ENCODE measurements at places on chromosomes 6 and 20.

DNA sequence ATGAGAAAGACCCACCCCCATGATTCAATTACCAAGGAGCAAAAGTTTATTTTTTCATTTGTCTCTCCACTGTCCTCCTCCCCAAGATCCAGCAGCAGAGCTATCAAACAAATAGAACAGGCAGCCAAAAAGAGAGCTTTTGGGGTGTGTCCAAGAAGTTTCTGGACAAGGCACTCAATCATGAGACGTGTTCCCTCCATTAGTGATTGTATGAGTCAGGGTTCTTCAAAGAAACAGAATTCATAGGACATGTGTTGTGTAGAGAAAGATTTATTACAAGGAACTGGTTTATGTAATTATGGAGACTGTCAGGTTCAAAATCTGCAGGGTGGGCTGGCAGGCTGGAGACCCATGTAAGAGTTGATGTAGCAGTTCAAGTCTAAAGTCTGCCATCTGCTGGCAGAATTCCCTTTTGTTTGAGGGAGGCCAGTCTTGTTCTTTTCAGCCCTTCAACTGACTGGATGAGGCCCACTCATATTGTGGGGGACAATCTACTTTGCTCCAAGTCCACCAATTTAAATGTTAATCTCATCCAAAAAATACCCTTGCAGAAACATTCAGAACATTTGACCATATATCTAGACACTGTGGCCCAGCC is 248.1 kb upstream of the OPRM1 start:
- DNase-seq: no peak

DNA sequence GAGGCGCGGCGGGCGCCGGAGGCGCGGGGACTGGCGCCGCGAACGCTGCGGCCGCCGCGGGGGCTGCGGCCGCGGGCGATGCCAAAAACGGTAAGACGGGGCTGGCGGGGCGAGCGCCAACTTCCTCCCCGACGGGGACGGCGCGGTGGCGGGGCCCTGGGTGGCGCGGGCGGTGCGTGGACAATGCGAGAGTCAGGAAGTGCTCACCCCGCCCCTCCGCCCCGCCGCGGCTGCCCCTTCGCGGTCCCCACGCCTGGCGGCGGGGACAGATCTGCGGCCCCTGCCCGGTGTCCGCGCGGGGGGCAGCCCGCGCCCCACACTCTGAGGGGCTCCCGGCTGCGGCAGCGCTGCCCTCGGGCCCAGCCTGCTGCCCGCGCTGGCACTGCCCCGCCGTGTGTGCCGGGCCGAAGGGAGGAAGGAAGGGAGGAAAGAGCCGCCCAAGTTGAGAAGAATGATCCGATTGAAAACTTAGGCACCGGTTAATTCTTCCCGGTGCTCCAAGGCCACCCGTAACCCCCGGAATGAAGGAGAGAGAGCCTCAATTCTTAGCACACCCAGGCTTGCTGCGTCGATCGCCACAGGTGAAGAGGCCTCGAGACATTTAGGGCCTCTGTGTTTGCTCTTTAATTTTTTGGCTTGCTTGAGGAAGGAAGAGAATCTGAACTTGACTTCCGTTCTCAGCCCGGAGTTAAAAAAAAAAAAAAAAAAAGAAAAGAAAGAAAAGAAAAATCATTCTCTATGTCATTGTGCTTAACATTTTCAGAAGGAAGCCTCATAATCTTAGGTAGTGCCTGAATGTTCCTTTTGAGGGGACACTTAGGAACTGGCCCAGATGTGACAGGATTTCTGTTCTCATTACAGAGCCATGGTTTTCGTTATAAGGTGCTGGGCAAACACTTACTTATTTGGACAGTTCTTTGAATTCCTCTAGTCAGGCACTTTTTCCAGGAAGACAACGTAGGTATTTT is 982 bp downstream of the HECA start:
- no peak for DNase-seq

- no peak for DNase-seq
Measured at GRCh38 chr6:50087231-50087954, 37.7 kb upstream of the DEFB112 start.

DNA sequence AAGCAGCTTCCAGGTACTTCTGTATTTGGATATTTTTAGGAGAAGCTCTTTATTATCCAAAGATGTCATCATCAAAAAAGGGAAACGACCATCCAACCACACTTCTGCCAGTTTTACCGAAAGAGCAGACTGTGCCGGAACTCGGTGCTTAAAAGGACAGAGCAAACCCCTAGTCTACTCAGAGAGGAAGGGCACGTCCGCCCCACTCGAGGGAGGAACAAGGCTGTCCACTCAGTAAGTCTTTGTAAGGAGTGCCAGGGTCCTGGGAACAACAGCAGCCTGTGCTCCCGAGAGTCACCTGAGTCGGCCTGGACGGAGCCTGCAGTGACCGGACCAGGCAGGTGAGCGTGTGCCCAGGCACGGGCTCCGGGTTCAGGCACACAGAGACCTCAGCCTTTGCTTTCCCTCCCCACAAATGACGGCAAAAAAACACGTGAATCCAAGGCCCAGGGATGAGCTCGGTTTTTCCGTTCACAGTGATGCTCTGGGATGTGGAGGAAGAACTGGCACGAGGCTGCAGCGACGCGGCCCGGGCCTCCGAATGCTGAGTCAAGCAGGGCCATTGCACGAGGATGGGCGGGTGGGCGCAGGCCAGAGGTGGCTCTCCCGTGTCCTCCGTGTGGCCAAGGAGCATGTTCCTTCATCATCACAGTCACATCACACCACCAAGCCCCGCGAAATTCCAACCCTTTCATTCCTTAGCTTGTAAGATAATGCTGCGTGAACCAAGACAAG is 17.4 kb upstream of the SLCO4A1 start:
- DNase-seq: no peak

GRCh38 chr6:20629509-20629908 is 95.3 kb downstream of the CDKAL1 start:
- no peak for DNase-seq

DNA sequence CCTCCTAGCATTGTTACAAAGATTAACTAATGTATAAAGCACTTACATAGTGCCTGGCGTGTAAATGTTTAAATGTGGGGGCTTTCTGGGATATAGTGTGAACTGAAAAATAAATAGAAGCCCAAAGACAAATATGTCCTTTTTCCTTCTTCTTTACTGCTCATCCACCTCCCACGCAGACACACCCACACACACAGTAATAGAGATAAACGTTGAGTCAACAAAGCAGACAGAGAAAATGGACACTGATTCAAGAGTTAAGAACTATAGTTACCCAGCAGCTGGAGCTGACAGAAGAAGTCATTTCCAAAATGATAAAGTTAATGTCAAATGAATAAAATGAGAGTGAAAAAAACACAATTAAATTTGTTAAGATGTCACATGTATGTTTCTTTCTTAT is 68.3 kb downstream of the FHL5 start:
- DNase-seq: no peak

GRCh38 chr6:130047088-130047995 is 29.0 kb downstream of the L3MBTL3 start:
- no peak for DNase-seq

GRCh38 chr6:28996844-28997510 is 8.1 kb downstream of the ZNF311 start:
- no peak for DNase-seq

GRCh38 chr20:35680452-35681183 is 15.9 kb upstream of the CPNE1 start:
- DNase-seq: no peak

- no peak for DNase-seq
Measured at GRCh38 chr6:3218266-3218665, 9.2 kb downstream of the TUBB2B start.
